T follicular helper cell (primary cell): ENCODE measurements at places on chromosomes 5 and 9.

GRCh38 chr5:144195448-144195847, 24.8 kb downstream of the KCTD16 start:
- no peak for DNase-seq

- DNase-seq = no peak
Observed at GRCh38 chr9:88370346-88370745, 17.9 kb upstream of the SPIN1 start.

DNA sequence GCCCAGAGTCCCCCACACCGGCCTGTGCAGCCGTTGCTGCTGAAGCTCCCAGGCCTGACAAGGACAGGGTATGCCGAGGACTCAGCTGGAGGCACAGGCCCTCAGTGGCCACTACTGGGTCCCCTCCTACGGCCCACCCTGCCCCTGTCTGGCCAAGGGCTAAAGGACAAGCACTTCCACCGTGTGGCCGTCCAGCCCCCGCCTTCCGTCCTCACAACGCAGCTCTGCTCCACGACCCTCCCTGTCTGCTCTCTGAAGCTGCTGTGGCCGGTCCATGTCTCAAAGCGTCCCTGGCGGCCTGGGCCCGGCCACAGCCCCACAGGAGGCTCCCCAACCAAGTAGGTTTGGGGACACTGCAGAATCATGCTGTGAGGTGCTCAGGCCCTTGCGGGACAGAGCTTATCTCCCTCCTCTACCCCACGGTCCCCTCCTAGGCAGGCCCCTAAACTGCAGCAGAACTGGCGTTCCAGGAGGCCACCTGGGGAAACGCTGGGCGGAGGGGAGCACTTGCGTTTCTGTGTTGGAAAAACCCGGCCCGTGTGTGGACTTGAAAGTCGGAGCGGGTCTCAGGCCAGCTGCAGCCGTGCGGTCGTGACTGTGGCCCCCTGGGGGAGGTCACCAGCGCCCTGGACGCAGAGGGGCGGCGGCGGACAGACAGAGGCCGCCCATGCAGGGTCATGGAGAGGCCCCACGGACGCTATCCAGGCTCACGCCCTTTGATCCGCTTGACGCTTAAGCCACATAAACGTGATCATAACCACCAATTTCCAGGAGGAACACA, 45.6 kb downstream of the NKD2 start:
- DNase-seq = no peak

DNA sequence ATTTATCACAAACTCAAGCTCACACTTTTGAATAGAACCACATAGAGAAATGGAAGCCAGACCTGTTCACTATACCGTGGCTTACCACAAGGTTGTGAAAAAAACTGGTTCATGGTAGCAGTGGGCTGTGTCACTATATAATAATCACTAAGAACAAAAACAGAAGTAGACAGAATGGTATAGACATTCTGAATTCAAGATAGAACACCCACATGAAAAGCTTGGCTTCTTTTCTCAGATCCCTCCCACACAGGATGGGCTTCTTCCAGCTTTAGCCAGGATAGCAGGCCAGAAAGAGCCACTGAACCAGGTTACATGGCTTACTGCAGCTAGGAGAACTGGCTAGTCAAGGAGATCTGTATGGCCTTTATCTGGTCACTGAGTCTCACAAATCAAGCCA, 6.1 kb upstream of the NRG2 start:
- no peak for DNase-seq

DNA sequence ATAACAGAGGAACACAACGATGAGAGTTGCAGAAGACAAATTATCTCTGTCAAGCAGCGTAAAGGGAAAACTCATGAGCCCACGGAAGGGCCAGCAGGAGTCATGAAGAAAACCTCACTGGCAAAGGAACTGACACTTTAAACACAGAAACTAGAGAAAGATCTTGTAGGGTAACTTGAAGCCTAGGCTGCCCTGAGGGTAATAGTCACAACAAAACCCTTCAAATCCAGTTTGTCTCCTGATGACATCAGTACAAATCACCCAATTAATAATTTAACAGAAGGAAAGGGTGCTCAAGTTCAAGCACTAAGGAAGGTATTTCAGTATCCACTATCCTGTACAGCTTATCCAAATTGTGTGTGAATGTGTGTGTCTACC, 549.1 kb downstream of the MTRR start:
- no peak for DNase-seq

GRCh38 chr5:135497971-135498636, 37.7 kb downstream of the NEUROG1 start:
- no peak for DNase-seq

- no peak for DNase-seq
Observed at GRCh38 chr9:88580961-88581360, 46.0 kb downstream of the NXNL2 start.

- DNase-seq = no peak
Observed at GRCh38 chr9:123296174-123296573, 27.8 kb upstream of the STRBP start.

- DNase-seq = no peak
Observed at GRCh38 chr9:127105805-127106465, 16.5 kb downstream of the ANGPTL2 start.

DNA sequence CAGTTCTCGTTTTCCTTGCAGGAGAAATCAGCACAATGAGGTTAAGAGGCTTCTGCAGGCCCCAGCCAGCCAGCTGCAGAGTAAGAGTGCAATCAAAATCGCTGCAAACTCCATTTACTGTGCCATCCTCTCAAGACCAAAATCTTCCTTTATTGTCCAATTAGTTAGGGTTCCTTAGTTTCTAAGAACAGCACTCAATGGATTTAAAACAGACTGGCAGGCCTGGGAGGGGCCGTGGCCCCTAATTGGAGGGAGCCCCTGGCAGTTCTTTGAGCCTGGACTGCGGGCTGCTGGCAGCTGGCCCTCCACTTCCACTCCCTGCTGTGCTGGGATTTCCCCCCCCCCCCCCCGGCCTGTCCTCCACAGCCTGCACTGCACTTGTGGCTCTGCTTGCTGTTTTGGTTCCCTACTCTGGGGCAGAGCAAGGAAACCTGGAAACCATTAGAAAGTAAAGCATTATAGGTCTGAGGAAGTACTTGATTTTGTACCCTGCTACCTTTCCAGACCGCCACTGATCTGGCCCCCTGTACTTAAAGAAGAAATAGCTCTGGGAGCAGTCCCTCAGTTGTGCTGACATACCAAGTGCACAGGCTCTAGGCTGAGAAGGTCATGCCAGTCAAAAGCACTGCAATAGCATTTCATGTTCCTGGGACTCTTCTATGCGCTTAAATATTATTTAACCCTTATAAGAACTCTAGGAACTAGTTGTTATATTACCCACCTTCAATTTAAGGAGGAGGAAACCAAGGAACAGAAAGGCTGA, 129.0 kb downstream of the APBA1 start:
- no peak for DNase-seq

DNA sequence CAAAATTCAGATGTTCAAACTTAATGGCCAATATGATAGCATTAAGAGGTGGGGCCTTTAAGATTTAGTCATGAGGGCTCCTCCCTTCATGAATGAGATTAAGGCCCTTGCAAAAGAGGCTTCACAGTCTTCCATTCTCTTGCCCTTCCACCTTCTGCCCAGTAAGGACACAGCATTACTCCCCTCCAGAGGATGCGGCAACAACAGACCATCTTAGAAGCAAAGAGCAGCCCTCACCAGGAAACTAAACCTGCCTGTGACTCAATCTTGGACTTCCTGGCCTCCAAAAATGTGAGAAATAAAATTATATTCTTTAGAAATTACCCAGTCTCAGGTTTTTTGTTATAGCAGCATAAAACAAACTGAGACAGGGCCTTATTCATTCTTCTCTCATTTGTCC, 8.2 kb downstream of the AP3B1 start:
- DNase-seq = no peak

GRCh38 chr9:1222511-1222910, 172.4 kb downstream of the DMRT2 start:
- no peak for DNase-seq

- DNase-seq = no peak
Observed at GRCh38 chr9:69085569-69086283, 50.2 kb downstream of the FXN start.

DNA sequence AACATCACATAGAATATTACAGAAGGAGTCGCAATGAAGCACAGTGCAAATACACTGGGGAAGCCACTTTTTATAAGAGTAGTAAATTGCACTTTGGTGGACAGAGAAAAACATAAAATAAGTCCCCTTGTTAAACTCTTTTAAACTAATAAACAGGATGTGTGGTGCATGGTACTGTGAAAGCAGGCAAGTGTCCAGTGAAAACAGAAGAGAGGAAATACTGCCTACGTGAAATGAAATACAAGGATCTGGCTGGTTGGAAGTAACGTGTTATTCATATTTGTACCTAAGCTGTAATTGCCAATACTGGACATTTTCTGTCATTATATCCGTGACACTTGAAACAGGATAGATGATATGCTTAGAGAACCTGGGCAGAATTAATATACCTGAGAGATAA, 191.9 kb upstream of the SLC27A6 start:
- DNase-seq = no peak

DNA sequence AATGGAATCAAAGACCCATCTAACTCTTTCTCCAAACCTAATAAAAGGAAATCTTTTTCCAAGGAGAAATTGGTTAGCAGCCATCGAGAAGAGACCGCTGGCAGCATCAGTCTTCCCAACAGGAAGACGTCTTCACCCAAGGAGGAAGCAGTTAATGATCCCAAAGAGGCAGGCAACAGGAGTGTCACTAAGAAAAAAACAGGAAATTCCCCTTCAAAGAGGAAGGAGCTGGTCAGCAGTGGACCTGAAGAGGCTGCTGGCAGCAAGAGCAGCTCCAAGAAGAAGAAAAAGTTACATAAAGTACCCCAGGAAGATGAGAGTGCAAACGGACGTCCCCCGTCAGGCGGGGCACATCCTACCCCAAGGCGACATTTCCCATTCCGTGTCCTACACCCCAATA, 143.7 kb downstream of the ELAVL2 start:
- DNase-seq = no peak

- no peak for DNase-seq
Observed at GRCh38 chr9:90511711-90512110, 130.9 kb downstream of the DIRAS2 start.

DNA sequence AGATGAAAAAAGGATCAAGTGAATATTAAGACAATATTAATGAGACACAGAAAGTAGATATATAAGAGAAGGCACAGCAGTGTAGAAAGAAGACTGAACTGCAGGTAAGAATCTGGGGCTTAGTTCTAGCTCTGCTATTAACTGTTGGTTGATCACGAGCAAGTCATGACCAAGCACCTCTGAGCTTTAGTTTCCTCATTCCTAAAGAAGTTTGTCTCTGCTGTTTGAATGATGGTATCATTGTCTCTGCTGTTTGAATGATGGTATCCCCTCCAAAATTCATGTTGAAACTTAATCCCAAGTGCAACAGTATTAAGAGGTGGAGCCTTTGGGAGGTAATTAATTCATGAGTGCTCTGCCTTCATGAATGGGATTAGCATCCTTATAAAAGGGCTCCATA, 2.5 kb upstream of the NME5 start:
- no peak for DNase-seq

GRCh38 chr5:88656221-88656950, 226.6 kb downstream of the MEF2C start:
- DNase-seq = no peak

- DNase-seq = no peak
Observed at GRCh38 chr5:157582731-157583620, 7.4 kb upstream of the ADAM19 start.
